ENCODE measurements at places on chromosomes 1 and 21. TPM values are rescaled to one million over a fixed set of nuclear protein-coding genes. Genes with fewer than 3 reads are reported as not detected.
A peak's percentile ranks its signal among the peaks of the same experiment; 100 is the strongest.

AZIN2 gene
- polyA plus RNA-seq, result 4.9 TPM

MAPKAPK2 gene
- 74.9 TPM for polyA plus RNA-seq

DNA sequence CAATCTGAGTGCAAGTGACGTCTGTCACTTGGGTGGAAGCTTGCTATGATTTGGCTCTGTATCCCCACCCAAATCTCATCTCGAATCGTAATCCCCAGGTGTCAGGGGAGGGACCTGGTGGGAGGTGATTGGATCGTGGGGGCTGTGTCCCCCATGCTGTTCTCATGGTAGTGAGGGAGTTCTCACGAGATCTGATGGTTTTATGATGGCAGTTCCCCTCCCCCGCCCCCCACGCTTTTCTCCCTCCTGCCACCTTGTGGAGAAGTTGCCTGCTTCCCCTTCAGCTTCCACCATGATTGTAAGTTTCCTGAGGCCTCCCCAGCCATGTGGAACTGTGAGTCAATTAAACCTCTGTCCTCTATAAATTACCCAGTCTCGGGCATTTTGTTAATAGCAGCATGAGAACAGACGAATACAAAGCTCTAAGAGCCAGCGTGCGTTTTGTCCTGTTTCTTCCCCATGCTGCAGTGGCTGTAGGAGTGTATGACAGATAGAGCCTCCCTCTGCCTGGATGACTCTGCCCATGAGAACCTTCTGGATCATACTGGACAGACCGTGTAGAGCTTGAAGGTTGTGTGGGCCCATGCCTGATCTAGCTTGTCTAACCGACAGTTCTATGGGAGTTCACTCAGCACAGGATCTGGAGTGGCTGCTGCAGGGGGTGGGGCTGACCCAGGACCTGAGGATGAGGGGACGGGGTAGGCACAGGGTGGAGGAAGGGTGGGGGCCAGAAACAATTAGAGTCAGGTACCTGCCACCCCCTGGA is 139.7 kb upstream of the ERRFI1 start:
- no peak for DNase-seq

DNA sequence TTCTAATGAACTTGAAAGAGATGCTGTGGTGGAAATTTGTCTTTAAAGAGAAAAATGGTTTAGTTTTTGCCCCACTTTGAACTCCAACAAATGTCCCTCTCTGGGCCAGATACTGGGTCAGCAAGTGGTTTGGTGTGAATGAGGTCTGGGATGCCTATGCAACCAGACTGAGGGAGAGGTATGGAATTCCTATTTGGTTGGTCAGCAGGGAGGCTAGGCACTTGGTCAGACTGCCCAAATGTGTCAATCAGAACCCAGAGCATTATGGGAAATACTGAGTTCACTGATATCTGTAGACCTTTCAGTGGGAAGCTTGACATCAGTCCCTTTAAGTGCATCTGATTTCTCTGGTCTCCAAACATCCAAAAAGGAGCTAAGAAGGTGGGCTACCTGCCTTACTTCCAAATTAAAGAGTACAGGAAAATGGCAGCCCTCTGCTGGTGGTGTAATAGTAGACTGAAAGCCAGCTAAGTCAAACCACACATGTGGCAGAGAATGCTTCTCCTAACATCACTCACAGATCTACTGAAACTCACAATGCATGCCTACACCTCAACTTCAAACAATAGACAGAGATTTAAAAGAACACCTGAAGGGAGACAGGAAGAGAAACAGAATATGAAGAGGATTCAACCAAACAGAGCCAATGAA is 510.1 kb downstream of the PLA2G4A start:
- no peak for DNase-seq

URB2 gene
- polyA plus RNA-seq, result 8.2 TPM

GRCh38 chr1:59333626-59334277 is 36.9 kb downstream of the FGGY start:
- DNase-seq, result no peak

- DNase-seq, result no peak
Measured at GRCh38 chr1:227390525-227390924, 72.2 kb upstream of the CDC42BPA start.

KCND3 gene
- polyA plus RNA-seq, result 1.4 TPM

- no peak for DNase-seq
Measured at GRCh38 chr1:78044796-78045562, 787 bp upstream of the GIPC2 start.

DNA sequence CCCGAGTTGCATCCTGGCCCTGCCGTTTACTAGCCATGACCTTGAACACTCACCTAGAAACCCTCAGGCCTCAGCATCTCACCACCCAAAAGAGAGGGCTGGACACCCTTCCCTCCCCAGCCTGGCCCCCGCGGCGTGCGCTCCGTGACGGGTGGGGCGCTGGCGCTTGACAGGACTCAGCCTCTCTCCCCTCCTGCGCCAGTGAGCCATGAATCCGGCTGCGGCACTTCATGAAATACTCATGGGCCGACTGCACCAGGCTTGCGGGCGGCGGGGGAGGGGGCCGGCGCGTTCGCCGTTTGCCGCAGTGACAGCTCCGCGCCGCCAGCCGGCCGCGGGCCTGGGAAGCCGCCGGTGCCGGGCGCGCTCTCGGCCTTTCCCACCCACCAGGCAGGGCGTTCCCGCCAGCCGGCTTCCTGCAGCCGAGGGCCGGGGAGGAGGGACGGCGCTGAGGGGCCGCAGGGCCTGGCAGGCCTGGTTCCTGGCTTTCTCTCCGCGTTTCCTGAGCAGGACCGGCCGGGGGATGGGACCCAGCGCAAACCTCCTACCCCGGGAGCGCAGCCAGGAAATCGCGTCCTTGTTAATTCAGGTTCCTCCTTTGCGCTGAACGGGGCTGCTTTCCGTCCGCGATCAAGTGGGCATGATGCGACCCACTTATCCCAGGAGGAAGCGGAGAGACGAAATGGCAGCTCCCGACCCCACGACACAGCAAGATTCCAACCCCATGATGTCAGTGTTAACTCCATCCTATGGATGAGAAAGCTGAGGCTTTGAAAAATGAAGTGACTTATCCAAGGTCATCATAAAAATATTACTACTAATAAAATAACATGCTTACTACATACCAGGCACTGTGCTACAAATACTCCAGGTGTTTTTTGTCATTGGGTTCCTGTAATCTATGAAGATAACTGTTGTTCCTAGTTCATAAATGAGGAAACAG is 9.1 kb upstream of the LUZP1 start:
- peak; percentile 65 for DNase-seq

- no peak for DNase-seq
Measured at GRCh38 chr1:19006837-19007271, 50.4 kb upstream of the IFFO2 start.

CDK11B gene
- polyA plus RNA-seq, result 38.0 TPM

Data from right renal pelvis (tissue), 4 donors.